Activated CD8-positive, alpha-beta memory T cell treated with anti-CD3 and anti-CD28 coated beads for 4 hours (primary cell): ENCODE measurements at places on chromosomes 5 and 9.

- no peak for DNase-seq
Observed at GRCh38 chr5:32760091-32760509, 49.0 kb downstream of the NPR3 start.

DNA sequence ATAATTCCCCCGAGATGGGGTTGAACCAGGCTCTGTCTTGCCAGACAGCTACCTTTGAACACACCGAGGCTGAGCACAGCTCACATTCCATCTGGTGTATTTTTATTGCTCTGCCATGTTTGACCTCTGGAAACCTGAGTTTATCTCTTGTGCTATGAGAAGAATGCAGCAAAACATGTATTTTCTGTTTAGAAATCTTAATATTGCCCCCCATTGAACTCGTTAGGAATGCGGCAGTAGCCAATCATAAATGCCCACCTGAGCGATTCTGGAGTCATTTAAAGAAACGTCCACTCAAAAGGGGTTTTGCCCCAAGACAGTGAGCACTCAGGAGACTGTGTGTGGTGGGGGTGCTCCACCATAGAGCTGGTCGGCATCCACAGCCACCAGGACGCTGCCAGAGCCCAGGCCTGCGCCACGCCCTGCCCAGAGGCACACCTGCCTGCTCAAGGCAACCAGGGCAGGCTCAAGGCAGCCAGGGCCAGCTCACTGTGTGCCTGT is 26.9 kb downstream of the FGD3 start:
- no peak for DNase-seq

- no peak for DNase-seq
Observed at GRCh38 chr9:133188843-133189180, 20.2 kb downstream of the OBP2B start.

DNA sequence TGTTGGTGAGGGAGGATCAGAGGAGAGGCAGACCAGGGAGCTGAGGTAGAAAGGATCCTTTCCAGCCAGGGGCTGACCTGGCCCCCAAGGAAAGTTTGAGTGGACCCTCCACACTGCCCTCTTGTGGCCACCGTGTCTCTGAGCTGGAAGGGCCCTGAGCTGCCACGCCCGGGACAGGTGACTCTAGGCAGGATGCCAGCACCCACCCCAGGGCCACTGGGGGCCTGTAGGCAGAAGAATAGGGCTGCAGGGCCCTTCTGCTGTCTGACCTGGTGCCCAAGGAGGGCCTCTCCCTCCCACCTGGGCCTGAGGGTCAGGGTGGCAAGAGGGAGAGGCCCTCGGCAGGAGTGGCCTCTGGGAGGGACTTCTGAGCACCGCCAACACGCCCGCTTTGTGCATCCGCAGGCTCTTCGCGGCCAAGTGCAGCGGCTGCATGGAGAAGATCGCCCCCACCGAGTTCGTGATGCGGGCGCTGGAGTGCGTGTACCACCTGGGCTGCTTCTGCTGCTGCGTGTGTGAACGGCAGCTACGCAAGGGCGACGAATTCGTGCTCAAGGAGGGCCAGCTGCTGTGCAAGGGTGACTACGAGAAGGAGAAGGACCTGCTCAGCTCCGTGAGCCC is 76.8 kb downstream of the LMX1B start:
- no peak for DNase-seq

DNA sequence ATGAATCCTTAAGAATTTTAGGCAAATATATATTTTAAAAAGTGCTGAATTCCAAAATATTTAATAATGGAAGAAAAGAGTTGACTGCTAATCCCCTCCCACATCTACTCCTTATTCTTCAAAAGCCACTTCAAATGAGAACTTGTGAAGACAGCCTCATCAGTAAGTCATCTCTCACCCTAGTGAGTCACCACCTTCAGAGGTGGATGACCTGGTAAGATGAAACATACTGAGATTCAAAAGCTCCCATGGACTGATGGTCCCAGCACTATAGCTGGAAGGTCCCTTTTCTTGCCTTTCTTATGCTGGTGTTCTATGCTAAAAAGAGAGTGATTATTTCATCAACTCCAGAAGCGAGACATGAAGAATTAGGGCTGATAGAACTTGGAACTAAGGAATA is 37.8 kb upstream of the SPDL1 start:
- no peak for DNase-seq

- DNase-seq, result no peak
Observed at GRCh38 chr5:126366199-126366560, 57.0 kb upstream of the GRAMD2B start.

- no peak for DNase-seq
Observed at GRCh38 chr5:173646692-173647091, 30.2 kb upstream of the BOD1 start.

DNA sequence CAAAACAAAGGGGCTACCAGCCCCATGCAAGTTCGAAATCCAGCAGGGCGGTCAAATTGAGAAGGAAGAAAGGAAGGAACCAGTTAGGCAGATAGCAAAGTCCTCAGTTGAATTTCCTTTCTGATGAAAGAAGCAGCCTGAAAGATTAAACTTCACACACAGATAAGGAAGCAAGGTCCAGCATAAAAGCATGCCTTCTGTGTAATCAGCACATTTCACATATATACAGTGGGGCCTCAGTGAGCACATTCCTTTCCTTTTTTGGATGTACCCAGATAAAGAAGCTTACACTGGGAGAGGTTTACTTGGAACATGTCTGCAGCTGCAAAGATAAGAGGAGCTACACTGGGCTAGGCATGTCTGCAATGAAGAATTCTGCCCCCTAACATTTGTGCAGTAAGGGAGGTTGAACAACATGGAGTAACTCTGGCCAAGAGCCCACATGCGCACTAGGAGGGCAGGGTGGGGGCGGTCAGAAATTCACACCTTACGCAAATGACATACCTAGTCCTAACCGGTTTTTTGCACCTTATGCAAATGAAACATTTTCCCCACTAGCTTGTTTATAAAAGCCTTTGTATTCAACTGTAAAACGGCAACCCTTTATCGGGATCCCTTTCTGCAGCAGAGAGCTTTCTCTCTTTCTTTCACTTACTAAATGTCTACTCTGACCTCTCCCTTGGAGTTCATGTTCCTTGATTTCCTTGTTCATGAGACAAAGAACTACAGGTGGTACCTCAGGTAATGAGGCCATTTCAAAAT is 149.7 kb upstream of the FBXL17 start:
- DNase-seq, result no peak

GRCh38 chr5:173392-174290 is 17.7 kb upstream of the LRRC14B start:
- DNase-seq, result no peak

- no peak for DNase-seq
Observed at GRCh38 chr9:117365438-117365837, 49.4 kb downstream of the ASTN2 start.

GRCh38 chr5:126961702-126962101 is 68.7 kb downstream of the MARCHF3 start:
- no peak for DNase-seq

DNA sequence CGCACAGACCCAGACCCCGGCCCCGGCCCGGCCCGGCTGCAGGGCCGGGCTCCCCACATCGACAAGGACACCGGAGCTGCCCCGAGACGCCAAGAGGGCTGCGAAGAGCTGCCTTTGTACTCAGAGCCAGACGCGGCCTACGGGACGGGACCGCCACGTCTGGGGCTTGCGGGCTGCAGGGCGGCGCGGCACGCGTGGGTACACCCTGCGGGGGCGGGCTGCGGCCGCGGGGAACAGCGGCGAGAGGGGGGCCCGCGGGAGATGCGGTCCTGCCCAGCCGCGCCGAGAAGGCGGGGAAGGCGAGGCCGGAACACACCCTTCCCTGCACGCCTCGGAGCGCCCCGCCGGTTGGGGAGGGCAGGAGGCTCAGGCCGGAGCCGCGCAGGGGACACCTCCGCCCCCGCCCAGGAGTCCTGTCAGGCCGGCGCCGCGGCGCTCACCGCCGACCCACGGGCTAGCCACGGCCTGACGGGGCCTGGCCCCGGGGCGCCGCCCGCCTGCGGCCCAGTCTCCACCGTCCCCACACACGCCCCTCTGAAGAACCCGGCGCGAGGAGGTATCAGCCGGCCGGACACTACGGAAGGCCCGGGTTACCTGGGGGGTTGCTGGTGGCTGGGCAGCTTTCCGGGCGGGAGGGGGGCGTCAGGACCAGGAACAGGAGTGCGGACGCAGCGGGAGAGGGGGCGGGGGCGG is 478 bp downstream of the RAB14 start:
- DNase-seq, result peak; percentile 30

- no peak for DNase-seq
Observed at GRCh38 chr9:125532412-125532811, 174.6 kb downstream of the MAPKAP1 start.

DNA sequence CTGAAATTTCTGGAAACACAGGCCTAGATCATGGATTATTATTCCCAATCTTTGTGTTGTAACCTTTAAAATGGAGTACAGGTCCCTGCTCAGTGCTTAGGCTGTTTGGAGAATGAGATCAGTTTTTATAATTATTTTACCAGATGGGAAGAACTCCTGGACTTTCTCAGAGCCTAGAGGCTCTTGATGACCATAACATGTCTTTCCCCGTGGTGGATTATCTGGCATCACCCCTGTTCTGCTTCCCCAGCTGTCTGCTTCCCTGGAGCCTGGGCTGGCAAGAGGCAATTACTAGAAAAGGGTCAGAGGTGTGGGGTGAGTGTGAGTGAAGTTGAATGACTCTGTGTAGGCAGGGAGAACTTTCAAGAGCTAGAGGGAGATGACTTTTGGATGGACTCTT is 143.0 kb downstream of the CARTPT start:
- no peak for DNase-seq

DNA sequence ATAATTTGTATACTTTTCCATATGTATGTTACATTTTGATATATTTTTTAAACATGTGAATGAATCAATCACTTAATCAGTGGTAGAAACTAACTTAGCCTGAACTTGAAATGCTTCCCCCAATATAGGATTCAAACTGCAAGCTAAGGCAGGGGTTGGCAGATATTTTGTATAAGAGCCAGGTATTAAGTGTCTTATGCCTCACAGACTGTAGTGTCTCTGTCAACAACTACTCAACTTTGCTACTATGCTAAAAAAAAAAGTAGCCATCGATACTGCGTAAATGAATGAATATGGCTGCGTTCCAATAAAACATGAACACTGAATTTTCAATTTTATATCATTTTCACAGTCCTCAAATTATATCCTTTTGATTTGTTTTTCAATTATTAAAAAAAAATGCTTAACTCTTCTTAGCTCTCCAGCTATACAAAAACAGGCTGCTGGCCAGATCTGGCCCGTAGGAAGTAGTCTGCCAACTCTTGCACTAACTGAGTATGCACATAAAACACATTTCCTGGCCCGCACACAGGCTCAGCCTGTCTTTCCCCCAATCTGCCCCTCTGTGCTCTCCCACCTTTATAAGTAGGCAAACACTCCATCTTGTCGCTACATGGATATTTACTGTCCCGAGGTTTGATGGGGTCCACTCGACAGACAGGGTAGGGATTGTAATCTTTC is 91.8 kb downstream of the SAXO1 start:
- DNase-seq, result no peak

GRCh38 chr9:79799691-79800335 is 228.0 kb downstream of the TLE4 start:
- DNase-seq, result no peak

DNA sequence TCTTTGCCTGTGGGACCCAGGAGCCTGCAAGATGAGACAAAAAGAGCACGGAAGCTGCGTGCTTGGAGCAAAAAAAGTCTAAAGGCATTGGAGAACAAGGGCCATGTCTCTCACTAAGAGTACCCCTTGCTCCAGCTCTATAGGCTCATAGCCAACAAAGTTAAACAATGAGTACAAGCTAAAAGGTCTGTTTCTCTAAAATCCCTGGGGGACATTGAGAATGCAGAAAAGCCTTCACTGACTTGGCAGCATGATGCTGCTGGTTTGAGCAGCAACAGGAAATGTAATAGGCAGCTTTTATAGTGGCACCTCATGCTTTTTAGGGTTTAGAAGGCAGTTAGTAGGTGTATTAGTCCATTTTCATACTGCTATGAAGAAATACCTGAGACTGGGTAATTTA is 287.5 kb downstream of the SMARCA2 start:
- no peak for DNase-seq

GRCh38 chr5:28329176-28329575 is 1290.8 kb upstream of the CDH9 start:
- no peak for DNase-seq

DNA sequence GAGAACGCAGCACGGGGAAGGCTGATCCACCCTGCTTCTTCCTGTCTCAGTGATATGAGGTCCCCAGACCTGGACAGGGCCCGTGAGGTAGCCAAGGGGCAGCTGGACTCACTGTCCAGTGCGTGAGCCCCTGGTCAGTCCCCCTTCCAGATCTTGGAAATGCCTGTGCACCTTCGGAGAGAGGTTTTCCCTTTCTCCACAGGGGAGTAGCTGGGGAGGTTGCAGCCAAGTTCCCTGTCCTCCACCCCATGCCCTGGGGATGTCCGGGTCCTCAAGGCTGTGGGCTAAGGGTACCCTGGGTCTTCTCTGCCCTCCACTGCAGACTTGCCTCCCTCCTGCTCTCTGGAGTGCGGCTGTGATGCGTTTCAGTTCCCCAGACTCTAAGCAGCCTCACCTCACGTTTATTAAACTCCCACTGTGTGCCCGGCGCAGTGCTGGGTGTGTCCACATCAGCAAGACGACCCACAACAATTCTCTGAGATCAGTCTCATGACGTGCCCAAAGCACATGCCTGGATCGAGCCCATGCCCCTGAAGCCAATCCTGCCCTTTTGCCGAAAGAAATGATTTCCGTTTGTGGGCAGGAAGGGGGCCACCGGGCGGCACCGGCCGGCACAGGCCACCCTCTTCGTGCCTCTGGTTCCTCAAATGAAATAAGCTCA is 101.3 kb upstream of the PHYKPL start:
- no peak for DNase-seq

- DNase-seq, result no peak
Observed at GRCh38 chr9:105993116-105993854, 298.9 kb downstream of the TMEM38B start.
